ENCODE measurements at places on chromosomes 13 and 19.
A peak's percentile ranks its signal among the peaks of the same experiment; 100 is the strongest.

- no peak for DNase-seq
Observed at GRCh38 chr13:113802761-113803160, 43.7 kb downstream of the TMEM255B start.

- DNase-seq, result no peak
Observed at GRCh38 chr19:13195678-13196077, 45.5 kb downstream of the IER2 start.

- no peak for DNase-seq
Observed at GRCh38 chr13:80584306-80584705, 243.4 kb upstream of the SPRY2 start.

DNA sequence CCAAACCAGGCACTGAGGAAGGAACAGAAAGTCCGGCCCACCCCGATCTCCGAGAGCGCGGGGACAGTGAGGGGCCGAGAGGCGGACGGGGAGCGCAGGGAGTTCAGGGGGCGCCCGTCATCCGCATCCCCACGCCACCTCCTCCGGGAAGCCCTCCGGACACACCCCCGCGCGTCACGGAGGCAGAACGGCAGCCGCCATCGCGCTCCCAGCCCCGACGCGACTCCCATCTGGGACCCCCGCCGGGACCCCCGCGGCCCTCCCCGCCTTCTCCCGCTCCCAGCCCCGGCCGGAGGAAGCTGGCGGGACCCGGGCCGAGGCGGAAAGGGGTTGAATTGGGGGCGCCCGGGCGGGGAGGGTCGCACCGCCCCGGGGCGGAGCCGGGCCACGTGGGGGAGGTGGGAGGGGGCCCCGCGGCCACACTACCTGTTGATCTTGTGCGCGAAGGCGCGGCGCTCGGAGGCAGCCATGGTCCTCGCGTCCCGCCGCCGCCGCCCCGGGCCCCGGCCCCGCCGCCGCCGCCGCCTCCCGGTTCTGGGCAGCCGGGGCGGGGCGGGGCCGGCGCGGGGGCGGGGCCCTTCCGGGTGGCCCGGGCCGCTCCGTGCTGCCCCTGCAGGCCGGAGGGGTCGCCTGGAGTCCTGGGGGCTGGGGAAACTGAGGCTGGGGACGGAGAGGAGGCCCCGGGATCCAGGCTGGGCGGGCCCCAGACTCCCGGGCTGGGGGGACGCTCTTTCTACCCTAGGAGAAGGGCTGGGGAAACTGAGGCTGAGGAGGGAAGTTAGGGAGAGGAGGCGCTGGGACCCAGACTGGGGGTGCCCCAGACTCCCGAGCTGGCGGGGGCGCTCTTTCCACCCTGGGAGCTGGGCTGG, at the start of gene DOCK6:
DOCK6 (minus strand) TSS at position 554 of the 869 bp plus-strand sequence; CDS start at position 470, 84 bp downstream.
- no peak for DNase-seq

DNA sequence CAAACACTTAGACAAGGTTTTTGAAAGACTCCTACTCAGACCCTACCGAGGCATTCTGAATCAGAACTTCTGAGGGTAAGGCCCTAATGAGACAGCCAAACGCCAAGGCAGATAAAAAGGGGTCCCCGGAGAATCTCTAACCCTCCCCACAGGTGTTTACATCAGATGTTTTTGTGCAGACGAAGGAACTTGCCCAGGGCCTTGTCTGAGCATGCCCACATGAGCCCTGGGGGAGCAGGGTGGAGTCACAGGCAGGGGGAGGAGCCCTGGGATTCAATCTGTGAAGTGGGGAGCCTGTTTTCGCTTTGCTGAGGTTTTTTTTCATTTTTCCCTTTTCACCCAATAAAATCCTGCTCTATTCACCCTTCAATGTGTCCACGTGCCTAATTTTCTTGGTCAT, 61.6 kb upstream of the MED4 start:
- DNase-seq, result peak; percentile 74

- DNase-seq, result no peak
Observed at GRCh38 chr13:97379386-97379785, 54.6 kb upstream of the RAP2A start.

- DNase-seq, result no peak
Observed at GRCh38 chr13:25699600-25699999, 327.8 kb downstream of the ATP8A2 start.

DNA sequence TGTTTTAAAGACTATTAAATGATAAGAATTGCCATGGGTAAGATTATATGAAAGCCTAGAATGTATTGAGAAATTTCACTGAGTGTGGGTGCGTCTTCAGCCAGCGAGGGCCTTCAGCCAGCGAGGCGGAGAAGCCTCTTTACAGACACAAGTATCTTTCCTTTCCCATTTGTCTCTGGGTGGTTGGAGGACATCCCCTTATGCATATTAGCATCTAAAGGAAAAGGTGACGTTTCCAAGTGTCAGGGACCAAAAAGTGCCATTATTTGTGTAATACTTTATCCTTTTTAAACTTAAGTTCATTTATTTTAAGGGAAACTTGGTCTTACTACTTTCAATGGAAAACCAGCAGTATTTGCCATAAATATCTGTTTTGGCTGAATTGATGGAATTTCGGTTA, 22.2 kb downstream of the SMARCA4 start:
- no peak for DNase-seq

GRCh38 chr19:4775627-4776152, 15.8 kb upstream of the FEM1A start:
- no peak for DNase-seq

DNA sequence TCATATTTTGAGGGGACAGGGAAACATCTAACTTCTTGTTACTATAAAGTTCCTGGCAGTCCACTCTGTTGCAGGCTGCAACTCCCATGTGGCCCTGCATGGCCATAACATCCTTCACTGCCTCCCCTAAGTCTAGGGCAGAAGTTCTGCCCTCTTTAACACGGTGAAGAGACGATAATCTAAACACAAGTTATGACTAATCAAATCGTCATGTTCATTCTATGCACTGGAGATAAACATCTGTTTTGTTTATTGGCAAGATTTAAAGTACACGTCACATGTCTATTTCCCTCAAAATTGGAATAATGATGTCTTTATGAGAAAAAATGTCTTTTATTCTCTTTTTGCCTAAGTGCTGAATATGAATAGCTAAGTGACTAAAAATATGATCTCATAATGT, 1629.4 kb downstream of the PCDH9 start:
- DNase-seq, result no peak

GRCh38 chr19:30631033-30631370, 258.8 kb downstream of the ZNF536 start:
- no peak for DNase-seq

DNA sequence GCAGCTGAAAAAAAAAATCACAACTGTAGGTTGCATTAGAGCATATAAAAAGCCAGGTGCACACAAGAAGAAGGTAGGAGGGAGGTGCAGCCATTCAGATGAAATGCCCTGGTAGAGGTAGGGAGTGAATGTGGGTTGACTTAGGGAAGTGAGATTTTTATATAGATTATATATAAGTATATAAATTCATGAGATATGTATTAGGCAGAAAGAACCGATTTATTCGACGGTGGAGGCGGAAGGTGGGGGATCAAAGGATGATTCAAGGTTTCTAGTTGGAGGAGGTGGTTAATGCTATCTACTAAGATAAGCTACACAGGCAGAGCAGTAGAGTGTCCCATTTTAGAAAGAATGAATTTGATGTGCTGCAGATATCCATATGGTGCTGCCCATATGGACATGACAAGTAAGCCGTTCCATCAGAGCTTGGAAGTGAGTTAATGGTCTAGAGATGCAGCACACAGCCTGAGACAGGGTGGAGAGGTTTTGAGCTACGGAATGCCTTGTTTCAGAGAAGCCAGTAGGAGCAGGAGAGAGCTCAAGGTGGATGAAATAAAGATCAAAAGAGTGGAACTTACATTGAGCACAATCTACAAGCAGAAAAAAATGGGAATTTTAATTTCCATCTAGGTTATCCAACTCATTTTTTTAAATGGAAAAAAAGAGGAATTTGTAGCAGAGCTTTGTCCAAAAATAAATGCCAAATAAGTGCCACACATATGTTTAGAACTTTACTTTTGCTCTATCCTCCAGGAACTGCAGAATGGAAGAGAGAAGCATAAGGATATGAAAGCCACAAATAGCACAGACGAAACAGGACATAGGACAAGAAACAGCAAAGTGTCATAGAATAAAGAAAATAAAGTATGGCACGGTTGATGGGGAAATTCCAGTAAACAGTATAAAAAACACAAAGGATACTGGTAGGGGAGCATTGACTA, 177.3 kb downstream of the PCDH9 start:
- DNase-seq, result no peak

DNA sequence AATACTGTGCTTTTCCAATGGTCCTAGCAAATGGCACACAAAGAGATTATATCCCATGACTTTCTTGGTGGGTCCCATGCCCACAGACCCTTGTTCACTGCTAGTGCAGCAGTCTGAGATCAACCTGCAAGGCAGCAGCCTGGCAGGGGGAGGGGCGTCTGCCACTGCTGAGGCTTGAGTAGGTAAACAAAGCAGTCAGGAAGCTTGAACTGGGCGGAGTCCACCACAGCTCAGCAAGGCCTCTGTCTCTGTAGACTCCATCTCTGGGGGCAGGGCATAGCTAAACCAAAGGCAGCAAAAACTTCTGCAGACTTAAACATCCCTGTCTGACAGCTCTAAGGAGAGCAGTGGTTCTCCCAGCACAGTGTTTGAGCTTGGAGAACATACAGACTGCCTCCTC, 82.9 kb downstream of the ZNF737 start:
- DNase-seq, result no peak

DNA sequence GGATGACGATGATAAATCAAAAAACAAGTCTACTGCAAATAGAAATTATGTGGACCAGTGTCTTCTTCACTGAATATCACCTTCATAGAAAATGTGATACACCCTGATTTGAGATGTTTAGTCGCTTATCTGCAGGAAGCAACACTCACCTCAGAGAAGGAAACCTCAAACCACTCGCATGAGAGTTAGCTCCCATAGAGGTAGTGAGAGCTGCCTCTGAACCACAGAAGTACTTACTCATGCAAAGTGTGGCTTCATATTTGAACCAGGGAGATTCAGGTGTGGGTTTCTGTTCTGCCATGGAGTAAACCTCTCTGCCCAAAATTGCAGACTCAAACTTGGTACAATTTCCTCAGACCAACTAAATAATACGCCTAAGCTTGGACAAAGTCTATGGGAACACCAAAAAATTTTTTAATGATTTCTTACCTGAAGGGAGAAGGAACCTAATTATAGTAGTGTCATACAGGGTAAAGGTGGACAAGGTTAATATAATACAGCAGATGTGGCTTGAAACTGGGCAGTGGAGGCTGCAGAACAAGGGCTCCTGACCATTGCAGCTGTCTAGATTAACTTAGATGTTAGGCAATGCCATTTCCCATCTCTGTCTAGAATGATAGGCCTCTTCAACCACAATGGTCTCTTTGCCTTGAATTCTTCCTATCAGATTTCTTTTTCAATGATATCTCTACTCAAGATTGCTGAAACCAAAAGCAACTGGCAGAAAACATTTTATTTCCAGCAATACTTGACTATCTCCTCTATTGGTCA, 29.6 kb upstream of the RCBTB2 start:
- no peak for DNase-seq

DNA sequence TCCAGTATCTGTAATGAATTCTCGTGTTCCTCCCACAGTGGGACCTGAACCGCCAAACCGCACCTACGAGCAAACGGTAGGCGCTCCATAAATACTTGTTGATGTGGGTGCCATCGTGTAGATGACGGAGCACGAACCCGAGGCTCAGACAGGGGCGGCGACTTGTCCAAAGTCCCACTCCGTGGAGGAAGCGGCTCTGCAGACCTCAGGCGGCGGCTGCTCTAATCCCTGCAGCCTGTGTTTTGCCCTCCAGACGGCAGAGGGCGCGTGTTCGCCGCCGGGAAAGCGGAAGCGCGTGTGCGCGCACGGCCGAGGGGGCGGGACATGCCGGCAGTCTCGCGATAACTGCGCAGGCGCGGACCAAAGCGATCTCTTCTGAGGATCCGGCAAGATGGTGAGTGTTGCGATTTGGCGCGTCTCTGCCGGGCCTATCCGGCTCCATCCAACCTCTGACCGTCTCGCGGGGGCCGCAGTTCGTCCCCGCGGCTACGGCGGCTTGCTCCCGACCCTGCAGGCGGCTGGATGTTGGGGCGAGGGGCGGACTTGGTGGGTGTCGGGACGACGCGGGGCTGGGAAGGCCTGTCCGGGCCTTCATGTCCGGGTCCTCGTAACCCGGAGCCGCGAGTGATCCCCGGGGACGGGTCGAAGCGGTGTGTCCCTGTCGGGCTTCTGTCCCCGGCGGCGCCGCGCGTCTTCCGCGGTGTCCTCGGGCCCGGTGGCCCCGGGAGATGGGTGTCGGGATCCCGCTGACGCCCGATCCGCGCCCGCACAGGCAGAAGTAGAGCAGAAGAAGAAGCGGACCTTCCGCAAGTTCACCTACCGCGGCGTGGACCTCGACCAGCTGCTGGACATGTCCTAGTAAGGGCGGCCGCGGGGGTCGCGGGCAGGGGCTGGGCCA, at the start of gene RPS15:
RPS15 (plus strand) TSS at position 362 of the 898 bp plus-strand sequence; CDS start at position 392, 30 bp downstream.
- peak; percentile 97 for DNase-seq

DNA sequence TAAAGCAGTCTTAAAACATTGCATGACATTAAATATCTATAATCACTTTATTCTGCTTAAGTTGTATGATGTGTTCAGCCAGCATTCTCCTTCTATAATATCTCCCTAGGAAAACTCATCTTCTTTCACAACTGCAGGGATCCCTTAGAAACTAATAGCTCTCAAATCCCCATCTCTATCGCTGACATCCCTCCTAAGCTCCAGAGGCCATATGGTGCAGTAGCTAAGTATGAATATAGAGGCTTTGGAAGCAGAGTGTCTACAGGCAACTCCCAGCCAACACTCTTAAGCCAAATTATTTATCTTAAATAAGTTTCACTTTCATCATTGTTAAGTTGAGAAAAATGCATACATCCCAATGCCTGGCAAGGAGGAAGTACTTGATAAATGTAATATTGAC, 349.5 kb upstream of the MIR17HG start:
- DNase-seq, result no peak

DNA sequence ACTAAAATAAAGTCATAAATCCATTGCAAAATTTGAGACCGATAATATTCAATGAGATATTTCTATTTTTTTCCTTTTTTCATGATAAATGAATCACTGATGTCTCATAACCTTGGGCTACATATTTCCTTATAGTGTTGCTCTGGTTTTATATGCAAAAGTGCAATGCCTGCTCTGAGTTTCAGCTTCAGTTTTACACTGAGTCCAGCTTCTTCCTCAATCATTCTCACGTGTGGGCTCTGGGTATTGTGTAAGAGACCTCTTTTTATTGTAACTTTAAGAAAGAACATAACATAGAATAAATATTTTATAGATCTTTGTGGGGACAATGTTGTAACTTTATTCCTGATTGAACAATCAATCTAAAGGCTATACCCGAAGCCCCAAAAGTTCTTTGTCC, 280.2 kb upstream of the EDNRB start:
- DNase-seq, result no peak

GRCh38 chr13:51816604-51817249, 12.8 kb upstream of the DHRS12 start:
- no peak for DNase-seq

Measured in activated CD4-positive, CD25-positive, alpha-beta regulatory T cell treated with anti-CD3 and anti-CD28 coated beads, Interleukin-2, amount 50 U/mL, for 72 hours (primary cell).